EL (cell line): ENCODE measurements at places on chromosomes 1 and 21.

DNA sequence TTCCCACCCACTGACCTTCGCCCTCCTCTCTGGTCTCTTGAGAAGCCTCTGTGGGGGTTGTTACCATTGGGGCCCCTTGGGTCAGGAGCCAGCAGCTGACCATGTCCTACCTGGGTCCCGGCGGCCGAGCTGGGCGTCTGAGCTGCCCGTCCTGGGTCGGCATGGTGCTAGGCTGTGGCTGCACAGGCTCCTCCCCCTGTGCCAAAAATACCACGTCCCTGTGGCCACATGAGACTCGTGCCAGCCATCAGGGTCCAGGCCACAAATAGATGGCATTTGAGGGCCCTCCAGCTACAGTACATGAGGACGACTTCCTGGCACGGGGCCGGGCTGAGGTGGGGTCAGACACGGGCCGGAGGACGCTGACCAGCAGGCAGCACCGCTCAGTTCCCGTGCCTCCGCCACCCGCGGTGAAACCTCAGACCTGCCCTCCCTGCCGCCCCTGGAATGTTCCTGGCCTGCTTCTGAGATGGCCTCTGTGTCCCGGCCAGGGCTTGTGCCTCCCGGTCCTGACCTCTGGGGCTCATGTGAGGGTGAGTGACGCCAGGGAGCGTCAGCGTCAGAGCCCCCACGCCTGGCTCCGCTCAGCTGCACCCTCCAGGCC lies at the start of gene PERM1:
Gene PERM1, minus strand, starts transcription at position 139 of the 604 bp plus-strand sequence. CDS start 1,064 bp downstream, outside the sequence.
- DNase-seq = no peak

- DNase-seq = peak; percentile 21
Measured at GRCh38 chr1:231206856-231207255, 34.2 kb upstream of the GNPAT start.

- no peak for DNase-seq
Measured at GRCh38 chr1:67735206-67735605, 50.2 kb downstream of the GADD45A start.

DNA sequence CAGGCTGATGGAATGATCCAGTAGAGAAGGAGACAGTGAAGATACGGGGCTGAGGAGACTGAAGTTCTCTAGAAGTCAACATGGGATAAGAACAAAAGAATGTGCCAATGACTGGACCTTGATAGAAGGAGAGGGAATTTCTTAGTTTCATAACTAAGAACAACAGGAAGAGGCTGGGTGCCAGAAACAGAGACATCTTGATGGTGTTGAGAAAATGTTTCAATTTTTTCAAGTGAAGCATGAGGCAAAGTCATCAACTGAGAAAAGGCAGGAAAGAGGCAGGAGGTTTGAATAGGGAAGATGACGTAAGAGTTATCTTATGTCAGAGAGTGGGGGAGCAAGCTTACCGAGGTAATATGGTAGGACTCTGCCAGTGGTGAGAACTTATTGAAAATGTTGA lies 80.1 kb downstream of the SPAG17 start:
- DNase-seq = no peak

DNA sequence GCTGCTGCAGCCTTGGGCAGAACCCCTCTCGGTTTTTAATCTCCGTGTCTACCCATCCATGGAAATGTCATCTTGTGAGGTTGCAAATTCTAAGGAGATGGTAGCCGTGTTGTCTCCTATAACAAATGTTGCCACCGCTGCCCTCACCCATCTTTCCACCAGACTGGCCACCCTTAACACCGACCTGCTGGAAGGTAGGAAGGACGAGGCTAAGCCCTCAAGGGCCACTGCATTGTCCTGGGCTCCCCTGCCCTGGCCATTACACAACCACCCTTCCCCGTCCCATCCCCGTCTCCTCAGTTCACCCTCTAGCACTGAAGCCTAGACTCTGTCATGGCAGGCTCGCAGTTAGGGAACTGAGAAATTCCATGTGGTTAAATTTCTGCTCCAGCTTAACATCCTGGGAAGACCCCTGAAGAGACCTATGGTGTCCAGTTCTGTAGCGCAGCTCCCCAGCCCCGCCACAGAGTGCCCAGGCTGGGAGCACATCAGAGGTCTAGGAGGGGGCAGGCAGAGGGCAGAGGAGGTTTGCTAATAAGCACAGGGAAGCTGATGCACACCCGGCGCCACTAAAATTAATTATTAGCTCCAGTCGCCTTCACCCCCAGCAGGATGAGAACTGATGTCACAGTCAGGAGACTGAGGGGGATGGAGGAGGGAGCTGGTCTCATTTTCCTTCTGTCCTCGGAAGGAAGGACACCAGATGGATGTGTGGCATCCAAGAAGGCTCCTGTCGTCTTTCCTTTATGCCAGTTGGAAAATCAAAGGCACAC lies 38.3 kb downstream of the STUM start:
- no peak for DNase-seq

DNA sequence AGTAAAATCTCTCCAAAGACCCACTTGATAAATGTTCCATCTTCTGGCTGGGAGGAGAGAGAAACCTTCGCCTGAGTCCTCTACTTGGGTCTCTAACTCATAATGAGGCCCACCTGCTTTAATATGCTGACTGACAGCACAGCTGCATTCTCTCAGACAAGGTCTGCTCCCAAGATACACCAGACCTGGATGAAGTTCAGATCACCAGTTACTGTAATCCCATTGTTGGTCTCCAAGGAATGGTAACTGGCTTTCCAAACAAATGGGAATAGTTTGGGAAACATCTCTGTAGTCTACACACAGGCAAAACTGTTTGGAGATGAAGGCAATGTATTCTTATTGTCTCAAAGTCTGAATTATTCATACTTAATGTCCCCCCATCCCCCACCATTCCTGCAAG lies 27.9 kb upstream of the COL24A1 start:
- DNase-seq = no peak

DNA sequence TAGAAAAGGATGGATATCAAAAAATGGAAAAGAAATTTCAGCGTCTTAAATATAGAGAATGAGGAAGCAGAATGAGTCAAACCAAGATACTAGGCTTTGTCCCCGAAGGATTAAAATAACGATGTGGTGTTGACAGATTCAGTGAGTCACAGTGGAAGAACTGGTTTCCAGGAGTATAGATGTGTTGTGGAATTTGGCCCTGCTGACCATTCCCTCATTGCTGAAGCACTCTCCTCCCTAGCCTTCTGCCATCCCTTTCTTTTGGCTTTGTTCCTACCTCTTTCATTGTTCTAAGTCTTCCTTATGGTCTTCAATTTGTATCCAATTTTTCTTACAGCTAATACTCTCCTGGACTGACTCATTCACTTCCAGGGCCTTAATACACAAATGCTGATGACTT lies 23.1 kb upstream of the USP25 start:
- peak; percentile 95 for DNase-seq

- DNase-seq = peak; percentile 48
Measured at GRCh38 chr21:27406300-27407009, 439.6 kb upstream of the ADAMTS5 start.

- no peak for DNase-seq
Measured at GRCh38 chr1:95033843-95034242, 38.9 kb downstream of the ALG14 start.

DNA sequence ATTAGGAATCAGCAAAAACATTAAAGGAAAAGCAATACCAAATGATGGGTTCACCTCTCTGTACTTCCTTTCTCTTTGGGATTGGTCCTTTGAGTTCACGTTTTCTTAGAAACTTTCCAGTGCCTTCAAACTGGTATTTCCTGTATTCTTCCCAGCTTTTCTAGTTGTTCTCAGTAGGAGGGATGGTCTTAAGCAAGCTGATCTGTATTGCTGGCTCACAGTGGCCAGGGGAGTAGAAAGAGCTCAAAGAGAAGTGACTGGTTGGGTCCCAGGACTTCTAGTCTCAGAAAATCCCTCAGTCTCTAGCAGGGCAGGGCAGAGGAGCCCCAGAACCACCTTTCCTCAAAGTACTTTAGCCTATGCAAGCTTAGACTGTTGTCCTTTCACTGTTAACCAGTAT lies 10.1 kb upstream of the USP24 start:
- no peak for DNase-seq

- DNase-seq = no peak
Measured at GRCh38 chr1:66273656-66274055, 260.3 kb upstream of the SGIP1 start.

DNA sequence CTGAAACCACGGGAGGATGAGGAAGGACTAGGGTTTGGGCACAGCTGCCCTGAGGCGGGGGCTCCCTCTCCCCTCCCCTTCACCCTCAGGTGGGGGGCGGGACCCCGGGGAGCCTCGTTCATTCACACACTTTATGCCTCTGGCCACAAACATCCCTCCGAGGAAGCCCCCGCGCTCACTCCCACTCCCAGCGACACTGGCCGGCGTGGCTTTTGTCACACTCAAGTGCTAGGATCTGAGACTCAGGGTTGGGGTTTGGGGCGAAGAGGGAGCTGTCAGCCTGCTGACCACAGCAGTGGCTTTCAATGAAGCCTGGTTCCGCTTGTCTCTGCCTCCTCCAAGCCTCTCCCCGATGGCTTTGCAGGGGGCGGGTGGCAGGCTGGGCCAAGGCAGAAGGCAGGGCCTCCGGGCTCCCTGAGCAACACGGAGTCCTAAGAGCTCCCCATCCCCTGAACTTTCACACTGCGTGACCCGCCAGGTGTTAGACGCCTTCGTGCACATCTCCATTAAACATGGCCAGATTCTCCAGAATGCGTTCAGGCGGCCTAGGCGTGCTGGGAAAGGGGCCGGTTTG lies 178.1 kb downstream of the NPHP4 start:
- no peak for DNase-seq

DNA sequence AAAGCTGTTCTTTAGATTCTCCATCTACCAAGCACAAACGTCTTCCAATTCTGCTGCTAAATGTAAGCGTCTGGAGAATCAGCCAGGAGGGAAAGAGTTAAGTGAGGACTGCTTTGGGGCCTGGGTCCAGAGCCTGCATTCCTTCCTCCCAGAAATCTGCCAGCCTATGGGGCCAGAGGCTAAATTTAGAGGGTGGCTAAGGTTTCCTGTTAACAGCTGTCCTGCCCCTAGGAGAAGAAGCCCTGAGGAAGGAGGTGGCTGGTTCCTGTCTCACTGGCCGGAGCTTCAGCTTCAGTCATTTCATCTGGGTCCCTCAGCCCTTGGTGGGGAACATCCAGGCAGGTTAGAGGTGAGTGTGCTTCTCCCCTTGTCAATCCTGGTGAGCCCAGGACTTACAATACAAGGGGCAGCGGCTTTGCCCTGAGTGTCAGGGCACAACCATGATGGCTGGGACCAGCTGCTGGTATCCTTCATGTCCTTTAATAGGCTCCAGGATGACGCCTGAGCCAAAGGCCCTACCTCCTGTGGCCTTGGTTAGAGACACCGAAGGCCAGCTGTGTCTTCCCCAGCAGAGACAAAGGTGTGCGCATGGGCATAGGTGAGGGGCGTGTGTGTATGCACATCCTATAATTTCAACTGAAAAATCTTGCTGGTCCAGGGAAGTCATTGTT lies at the start of gene STYXL2:
Gene STYXL2, plus strand, starts transcription at position 230 of the 671 bp plus-strand sequence. CDS start 775 bp downstream, outside the sequence.
- no peak for DNase-seq

GRCh38 chr21:15848634-15849560 lies 119.1 kb downstream of the USP25 start:
- peak; percentile 64 for DNase-seq

DNA sequence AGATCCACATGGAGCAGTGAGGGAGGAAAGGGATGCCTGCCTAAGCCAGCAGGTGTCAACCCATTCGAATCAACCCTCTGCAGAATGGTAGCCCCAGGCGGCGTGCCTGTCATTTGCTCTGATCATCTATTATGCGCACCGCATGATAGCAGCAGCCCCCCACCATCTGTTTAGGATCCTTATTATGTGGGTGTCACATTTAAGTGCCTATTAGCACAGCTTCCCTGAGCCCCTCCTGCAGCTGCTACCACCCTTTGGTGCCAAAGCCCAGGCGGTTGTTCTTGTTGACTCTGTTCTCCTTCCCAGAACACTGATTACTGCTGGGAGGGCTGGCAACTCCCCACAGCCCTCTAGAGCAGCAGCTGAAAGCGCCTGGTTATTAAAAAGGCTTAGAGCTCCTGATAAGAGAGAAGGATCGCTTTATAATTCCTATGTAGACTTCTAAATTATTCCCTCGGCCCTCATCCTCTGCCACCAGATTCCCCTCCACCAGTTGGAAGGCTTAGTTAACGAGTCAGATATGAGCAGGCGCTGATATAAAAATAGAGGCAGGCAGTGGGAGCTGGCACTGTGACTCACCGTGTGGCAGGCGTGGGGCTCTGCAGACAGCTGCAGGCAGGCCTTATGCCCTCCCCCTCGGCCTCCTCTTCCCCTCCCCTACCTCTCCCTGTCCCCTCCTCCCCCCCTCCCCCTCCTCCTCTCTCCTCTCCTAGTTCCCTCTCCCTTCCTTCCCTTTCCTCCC lies 23.0 kb downstream of the ACTA1 start:
- peak; percentile 79 for DNase-seq

GRCh38 chr1:1543706-1544099 lies 3.3 kb upstream of the TMEM240 start:
- DNase-seq = no peak

- no peak for DNase-seq
Measured at GRCh38 chr1:67270541-67270940, 37.1 kb upstream of the IL12RB2 start.

- DNase-seq = peak; percentile 10
Measured at GRCh38 chr1:228555074-228555994, 68.2 kb downstream of the RNF187 start.

DNA sequence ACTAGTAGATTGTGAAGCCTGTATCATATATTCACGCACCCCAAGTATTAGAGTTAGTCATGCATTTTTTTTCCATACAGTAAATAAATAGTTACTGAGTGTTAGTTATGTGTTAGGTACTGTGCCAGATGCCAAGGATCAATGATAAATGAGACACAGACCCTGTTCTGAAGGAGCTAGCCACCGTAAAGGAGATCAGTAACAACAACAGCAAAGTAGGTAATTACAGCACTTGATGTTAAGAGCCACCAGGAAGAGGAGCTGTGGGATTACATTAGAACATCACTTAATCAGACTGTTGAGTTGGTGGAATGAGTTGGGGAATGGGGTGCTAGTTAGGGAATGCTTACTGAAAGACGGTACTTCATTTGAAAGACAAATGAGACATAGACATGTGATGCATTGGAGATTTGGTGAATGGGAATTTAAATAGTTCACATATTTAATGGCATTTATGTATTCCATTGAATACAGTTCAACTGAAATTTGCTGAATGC lies 21.0 kb downstream of the PRKAA2 start:
- no peak for DNase-seq

DNA sequence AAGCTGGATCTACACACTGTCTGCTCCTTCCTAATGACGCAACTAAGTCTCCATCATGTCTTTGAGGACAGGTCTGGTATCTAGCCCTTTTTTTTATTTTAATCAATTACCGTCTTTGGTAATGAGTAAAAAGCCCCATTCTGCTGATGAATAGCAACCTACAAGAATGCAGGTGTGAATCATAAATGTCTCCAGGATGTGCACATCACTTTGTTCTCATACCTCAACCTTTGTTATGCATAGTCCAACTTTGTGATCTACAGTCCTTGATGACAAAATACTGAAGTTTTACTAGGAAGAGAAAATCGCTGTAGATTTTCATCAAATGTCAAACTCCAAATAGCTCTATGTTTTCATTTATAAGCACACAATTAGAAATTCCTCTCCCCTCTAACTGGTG lies 39.3 kb downstream of the PLPPR5 start:
- no peak for DNase-seq

- DNase-seq = no peak
Measured at GRCh38 chr1:236829085-236829484, 34.0 kb downstream of the MTR start.
